NT2/D1 (cell line): ENCODE measurements at places on chromosomes 13 and 19.

DNA sequence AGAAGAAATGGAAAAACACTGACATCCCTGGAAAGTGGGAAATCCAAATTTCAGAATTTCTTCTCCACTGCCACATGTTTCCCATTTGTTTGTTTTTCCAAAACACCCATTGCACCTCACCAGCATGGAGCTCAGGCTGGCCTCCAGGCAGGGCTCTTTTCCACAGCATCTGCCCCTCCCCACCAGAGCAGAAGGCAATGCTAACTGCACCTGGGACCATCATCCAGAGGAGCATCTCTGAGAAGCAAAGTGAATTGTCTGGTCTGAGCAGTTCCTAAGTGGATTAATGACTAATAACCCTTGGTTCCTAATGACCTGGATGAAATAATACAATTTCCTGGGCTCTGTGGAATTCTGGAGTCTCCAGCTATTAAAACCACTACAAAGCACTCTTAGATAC is 8.8 kb upstream of the CYSLTR2 start:
- no peak for DNase-seq

- peak; percentile 20 for DNase-seq
Measured at GRCh38 chr19:3801412-3802096, 15.4 kb upstream of the MATK start.

GRCh38 chr13:100470866-100471505 is 117.6 kb downstream of the GGACT start:
- no peak for DNase-seq

- DNase-seq, result no peak
Measured at GRCh38 chr19:54435551-54436016, 13.4 kb upstream of the LENG8 start.

- no peak for DNase-seq
Measured at GRCh38 chr19:947707-948539, 22.1 kb downstream of the ARID3A start.

DNA sequence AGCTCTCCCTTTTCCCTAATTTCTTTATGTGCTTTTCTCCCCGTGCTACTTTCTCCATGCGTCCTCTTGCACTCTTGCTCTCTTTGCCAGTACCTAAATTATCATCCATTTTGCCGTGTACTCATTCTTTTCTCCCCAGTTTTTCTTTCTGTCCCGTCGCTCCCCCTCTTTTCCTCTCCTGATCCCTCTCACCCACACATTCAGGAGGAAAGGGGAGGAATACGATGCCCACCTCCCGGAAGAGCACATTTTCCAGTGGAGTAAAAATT is 821 bp downstream of the ZNF616 start:
- no peak for DNase-seq

DNA sequence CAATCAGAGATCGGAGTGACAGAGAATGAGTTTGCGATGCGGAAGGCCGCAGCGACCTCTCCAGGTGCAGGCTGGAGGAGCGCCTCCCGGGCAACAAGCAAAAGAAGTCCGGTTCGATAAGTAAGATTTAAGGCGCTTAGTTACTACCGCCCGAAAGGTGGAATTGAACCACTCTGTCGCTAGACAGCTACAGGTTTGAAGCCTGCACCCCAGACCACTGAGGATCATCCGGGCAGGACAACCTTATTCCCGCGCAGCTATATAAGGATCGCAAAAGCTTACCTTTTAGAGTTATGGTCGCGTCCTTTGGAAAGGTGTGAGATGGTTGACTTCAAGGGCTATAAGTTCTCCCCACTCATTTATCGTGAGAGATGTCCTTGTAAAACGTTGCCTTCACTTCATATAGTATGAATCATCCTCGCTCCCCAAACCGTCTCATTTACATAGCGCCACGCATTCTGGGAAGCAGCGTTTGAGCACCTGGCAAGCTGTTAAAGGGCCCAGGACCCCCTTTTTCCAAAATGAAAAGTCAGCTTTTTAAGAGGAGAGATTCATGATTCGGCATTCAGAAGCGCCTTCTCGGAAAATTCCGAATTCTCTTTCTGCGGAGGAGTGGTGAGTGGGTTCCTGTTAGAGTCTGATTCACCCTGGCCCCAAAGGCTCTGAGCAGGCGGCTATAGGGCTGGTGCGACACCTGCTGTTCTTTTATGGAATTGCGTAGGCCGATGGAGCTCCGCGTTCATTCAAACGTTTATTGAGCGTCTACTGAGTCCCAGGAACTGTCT is 10.8 kb downstream of the FOSB start:
- DNase-seq, result no peak

- peak; percentile 65 for DNase-seq
Measured at GRCh38 chr19:47598407-47599349, 10.3 kb upstream of the BICRA start.

- no peak for DNase-seq
Measured at GRCh38 chr13:113260996-113261395, 36.0 kb upstream of the LAMP1 start.

- DNase-seq, result peak; percentile 20
Measured at GRCh38 chr13:113935001-113935844, 38.7 kb downstream of the C13orf46 start.

GRCh38 chr13:21673789-21674489 is 3.1 kb downstream of the FGF9 start:
- no peak for DNase-seq

- no peak for DNase-seq
Measured at GRCh38 chr19:39345956-39346355, 3.7 kb downstream of the SAMD4B start.

DNA sequence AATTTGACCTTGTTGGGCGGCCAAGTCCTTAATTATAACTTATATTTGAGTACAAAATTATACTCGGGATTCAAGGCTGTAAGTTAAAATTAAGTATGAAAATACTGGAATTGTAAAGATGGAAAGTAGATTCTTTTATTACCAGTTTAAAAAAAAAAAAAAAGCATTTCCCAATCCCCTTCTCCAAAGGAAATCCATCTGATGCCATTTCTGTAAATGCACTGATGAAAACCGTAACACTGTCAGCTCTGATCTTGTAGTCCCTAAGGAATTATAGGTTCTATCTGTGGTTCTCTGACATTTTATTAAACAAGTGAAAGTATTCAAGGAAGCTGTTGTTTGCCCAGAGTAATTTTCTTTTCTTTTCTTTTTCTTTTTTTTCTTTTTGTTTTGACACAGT is 41.6 kb upstream of the HNRNPA1L2 start:
- DNase-seq, result no peak

DNA sequence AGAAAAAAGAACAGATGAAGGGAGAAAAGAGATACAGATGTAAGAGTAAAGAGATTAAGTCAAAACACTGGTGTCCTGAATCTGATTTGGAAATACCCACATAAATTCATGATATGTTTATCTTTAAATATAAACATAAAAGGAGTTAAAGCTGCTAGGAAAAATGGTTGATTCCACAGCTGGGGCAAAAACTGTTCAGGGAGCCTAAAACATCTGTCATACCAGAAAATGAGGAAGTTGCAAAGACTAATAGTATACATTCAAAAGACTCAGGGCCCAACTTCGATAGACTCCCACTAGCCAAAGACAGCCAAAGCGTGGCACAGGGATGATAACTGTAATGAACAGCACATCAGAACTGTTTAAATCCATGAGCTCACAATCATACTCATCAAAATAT is 62.0 kb downstream of the ABCC4 start:
- DNase-seq, result no peak

DNA sequence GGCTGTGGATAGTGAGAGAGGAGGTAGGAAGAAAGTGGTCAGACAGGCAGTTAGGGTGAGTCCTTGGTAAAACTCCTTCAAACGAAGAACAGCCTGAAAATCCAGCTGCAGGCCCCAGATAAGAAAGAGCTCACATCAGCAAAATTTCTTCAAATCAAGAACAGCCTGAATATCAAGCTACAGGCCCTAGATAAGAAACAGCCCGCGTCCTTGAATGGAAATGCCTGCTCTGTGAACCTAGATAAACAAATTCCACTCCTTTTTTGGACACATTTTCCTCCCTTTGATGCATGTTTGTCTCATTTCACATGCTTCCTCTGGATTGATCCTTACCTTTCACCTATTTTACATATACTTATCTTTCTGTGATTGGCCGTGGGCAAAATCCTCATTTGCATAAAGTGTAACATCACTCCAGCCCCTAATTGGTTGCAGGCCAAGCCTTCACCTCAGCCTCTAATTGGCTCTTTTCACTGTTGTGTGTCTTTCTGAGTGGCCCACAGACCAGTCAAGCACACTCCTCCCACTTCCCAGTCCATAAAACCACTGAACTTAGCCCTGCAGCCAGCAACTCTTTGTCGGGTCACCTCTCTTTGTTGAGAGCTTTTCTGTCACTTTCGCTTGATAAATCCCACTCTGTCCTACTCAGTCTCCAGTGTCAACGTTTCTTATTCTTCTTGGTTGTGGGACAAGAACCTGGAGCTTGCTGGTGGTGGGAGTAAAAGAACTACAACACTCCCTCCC is 6.0 kb upstream of the SULT2A1 start:
- no peak for DNase-seq

- DNase-seq, result no peak
Measured at GRCh38 chr19:56764196-56764695, 76.3 kb downstream of the PEG3 start.

DNA sequence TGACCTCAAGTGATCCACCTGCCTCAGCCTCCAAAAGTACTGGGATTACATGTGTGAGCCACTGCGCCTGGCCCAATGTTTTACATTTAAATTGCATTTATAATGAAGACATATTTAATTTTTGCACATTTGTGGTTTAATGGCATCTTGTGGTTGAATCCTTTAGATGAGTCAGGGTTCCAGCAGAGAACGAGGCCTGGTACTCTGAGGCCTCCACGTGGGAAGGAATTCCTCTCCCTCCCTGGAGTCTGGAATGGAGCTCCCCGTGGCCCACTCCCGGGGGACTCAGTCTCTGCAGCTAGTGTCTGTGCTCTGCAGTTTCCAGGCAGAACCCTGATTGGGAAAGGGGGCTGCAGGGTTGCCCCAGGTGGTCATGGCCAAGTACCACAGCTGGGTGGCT is 24.2 kb downstream of the ZFR2 start:
- DNase-seq, result no peak

DNA sequence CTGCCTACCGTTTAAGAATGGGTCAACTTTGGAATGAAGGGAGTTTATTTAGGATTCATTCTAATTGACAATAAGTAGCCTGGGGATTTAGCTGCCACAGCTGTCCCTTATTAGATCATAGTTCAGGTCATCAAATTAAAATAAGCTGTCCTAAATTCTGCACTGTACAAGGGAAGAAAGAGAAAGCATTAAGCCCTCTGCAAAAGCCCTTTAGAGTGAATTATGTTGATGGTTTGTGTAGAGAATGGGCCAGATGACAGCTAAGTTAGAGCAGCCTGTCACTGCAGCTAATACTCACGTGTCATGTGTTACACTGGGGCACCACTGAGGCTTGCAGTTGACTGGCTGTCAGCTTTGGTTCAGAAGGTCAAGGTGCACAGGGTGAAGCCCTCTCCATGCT is 737.1 kb upstream of the SLC10A2 start:
- no peak for DNase-seq

DNA sequence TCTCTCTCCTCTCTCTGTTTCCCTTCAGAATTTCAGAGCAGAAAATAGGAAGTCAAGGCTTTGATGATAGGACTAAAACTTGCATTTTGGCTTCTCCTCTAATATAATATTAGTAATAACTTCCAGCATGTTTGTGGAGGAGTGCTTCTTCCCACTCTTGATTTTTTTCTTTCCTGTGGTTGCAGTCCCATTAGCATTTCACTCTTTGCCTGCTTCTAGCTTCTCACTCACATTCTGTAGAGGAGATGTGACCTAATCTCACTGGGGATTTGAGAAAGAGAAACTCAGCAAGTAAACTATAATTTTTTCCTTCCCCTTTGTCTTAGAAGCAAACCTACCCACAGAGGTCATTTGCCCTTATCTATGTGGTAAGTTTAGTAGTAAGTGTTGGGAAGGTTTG is 169.4 kb upstream of the HTR2A start:
- no peak for DNase-seq

DNA sequence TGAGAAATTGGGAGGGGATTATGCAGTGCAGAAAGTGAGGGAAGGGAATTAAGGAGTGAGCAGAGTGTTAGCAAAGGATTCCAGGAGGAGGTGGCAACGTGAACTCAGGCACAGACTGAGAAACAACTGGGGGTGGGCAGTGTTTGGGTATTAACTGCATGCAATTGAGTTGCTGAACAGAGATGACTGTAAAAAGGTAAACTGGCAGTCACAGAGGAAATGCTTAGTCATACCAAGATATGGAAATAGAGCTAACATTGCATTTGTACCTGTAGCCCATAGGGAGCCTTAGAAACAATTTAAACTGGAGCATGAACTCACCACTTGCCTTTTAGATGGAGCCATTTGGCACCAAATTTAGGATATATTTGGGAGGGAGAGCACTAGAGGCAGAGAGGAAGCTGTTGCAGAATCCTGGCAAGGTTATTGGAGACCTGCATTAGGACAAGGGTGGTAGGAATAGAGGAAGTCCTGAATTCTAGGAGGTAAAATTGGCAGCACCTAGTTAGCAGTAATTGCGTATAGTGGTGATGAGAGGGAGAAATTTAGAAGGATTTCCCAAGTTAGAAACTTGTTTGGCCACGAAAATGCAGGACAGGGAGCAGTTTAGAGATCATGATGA is 100.6 kb upstream of the FRY start:
- DNase-seq, result no peak

DNA sequence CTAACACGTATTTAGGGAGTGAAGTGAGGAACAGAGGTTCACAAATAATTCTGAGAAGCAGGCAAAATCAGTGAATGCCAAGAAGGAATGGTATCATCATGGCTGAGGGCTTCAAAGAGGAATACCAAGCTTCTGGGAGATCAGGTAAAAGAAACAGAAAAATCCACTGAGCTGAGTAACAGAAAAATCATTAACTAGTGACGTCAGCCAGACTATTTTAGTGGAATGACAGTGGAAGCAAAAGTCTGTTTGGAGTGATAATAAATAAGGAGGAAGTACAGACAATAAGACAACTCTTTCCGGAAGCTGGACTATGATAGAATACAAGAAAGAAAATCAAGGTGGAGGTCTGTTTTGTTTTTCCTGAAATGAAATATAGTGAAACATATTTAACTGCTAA is 83.5 kb downstream of the SACS start:
- DNase-seq, result no peak

DNA sequence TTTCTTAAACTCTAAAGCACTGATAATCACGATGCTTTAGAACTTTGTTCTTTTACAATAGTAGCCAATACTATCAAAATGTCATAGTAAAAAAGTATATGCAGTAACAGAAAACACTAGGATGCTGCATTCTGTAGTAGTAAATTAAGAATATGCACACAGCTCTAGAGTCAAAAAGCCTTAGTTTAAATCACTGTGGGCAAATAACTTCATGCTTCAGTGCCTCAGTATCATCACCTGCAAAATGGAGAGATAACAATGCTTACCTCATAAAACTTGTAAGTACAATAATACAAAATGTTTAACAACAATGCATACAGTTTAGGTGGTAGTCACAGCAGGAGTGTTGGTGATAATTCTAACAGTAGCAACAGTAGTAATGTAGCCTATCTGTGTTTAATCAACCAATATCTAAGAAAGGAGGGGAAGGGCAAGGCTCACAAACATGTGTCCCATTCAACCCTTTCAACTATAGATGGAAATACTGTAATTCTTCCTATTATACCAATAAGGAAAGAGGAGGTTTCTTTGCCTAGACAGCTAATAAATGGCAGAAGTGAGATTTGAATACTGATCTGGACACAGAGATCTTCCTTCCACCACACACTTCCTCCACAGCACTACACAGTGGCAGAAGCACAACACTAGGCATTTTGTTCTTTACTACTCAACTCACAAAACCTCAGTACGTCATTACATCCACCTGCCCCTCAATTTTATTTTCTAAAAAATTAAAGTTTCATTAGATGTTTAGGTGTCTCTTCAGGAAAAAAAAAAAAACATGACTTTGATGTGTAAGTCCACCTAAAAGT is 4.6 kb downstream of the RBM26 start:
- no peak for DNase-seq
